ENCODE measurements at places on chromosomes 7 and 10. TPM values are rescaled to one million over a fixed set of nuclear protein-coding genes. Genes with fewer than 3 reads are reported as not detected.

ERVW-1 gene
- not detected for total RNA-seq

NUTM2A gene
- 0.66 TPM for total RNA-seq

CYP2C9 gene
- not detected for total RNA-seq

EEF1AKMT2 gene
- 19.3 TPM for total RNA-seq

SDHAF3 gene
- 41.7 TPM for total RNA-seq

SPDYE5 gene
- not detected for total RNA-seq

KCNIP2 gene
- total RNA-seq, result 1.1 TPM

VIPR2 gene
- total RNA-seq, result not detected

INSYN2A gene
- total RNA-seq, result not detected

AMPH gene
- total RNA-seq, result not detected

DNA sequence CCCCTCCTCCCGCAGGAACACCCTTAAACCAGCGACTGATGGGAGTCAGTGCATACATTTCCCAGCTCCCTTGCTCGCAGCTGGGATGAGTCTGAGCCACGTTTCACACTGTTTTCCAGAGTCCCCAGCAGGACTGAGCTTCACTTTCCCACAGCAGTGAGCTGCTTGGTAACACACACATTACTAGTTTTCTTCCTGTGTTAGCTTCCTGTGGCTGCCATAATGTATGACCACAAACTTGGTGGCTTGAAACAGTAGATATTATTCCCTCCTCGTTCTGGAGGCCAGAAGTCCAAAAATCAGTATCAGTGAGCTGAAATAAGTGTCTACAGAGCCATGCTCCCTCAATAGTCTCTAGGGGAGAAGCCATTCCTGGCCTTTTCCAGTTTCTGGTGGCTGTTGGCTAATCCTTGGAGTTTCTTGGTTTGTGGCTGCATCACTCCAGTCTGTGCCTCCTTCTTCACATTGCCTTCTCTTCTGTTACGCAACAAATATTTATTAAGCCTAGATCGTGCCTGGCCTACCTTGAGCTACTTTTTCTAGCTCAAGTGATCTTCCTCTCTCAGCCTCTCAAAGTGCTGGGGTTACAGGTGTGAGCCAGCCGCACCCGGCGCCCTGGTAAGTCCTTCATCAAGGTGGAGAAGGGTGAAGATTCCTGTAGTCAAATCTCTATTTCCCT, 26.2 kb upstream of the CARD11 start:
- H3K4me1 ChIP-seq, result peaks cover 64% of the 10 kb centered on the region
- no peak overlapping the region for H3K4me3 ChIP-seq
- H3K27ac ChIP-seq, result peak overlapping the region; percentile 40
- DNase-seq, result no peak
- H3K36me3 ChIP-seq, result peaks cover 26% of the 10 kb centered on the region
- no peaks in the 10 kb centered on the region for H3K27me3 ChIP-seq

- H3K27me3 ChIP-seq, result no peaks in the 10 kb centered on the region
- peaks cover 9% of the 10 kb centered on the region for H3K4me1 ChIP-seq
- no peak for DNase-seq
- H3K4me3 ChIP-seq, result no peak overlapping the region
- peaks cover 10% of the 10 kb centered on the region for H3K36me3 ChIP-seq
Observed at GRCh38 chr10:29473406-29474100, 161.2 kb downstream of the SVIL start.

DNA sequence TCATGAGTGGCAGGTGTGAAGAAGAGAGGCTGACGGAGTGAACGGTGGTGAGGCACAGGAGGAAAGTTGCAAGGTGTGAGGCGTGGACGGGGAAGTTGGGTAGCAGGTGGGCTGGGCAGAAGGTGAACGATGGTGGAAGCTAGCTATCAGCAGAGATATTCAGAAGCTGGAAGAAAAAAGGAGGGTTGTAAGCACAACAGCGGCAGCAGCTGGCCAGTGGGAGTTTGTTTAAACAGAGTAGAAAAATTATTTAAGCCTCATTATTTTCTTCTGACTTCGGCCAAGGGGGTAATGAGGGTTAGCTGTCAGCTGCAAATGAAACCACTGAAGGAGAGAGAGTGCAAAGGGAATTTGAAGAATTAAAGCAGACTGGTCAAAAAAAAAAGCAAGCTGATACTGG, 62.1 kb upstream of the PRKAR2B start:
- no peak overlapping the region for H3K4me3 ChIP-seq
- peaks cover 2% of the 10 kb centered on the region for H3K4me1 ChIP-seq
- DNase-seq, result no peak
- H3K36me3 ChIP-seq, result no peaks in the 10 kb centered on the region
- H3K27me3 ChIP-seq, result no peaks in the 10 kb centered on the region
- no peak overlapping the region for H3K27ac ChIP-seq

- H3K4me1 ChIP-seq, result no peaks in the 10 kb centered on the region
- no peak overlapping the region for H3K27ac ChIP-seq
- H3K36me3 ChIP-seq, result no peaks in the 10 kb centered on the region
Observed at GRCh38 chr10:124878457-124878739, 63.5 kb upstream of the ZRANB1 start.

- H3K4me3 ChIP-seq, result no peak overlapping the region
- H3K27me3 ChIP-seq, result peaks cover 93% of the 10 kb centered on the region
- peaks cover 9% of the 10 kb centered on the region for H3K4me1 ChIP-seq
- H3K27ac ChIP-seq, result no peak overlapping the region
Observed at GRCh38 chr10:117536072-117536865, 6.3 kb upstream of the EMX2 start.

DNA sequence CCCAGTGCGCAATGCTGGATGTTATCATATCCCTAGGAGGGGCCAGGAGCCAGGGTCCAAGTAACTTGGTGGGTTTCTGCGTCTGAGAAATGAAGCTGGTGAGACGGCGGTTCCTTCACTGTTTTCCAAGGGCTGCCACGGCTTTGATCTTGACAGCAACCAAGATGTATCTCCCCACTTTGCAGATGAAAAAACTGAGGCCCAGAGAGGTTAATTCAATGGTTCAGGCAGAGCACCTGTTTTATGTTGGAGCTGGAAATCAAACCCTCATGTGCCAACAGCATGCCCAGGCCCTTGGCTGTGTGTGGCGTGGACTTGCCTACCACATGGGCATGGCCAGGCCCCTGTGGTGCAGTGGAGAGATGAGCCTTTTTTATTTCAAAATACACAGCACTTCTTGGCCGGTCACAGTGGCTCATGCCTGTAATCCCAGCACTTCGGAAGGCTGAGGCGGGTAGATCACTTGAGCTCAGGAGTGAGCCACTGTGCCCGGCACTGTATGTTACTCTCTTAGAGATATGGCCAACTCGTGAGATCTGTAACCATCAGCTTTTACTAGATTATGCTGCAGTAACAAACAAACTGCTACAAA, 225.2 kb upstream of the SH2B2 start:
- no peaks in the 10 kb centered on the region for H3K27me3 ChIP-seq
- no peak for DNase-seq
- no peak overlapping the region for H3K4me3 ChIP-seq
- no peaks in the 10 kb centered on the region for H3K4me1 ChIP-seq

GRCh38 chr7:117808341-117808757, 64.9 kb downstream of the CTTNBP2 start:
- H3K27ac ChIP-seq, result no peak overlapping the region
- no peaks in the 10 kb centered on the region for H3K4me1 ChIP-seq
- no peaks in the 10 kb centered on the region for H3K27me3 ChIP-seq
- no peak overlapping the region for H3K4me3 ChIP-seq

GRCh38 chr10:102230264-102230860, 4.3 kb downstream of the ELOVL3 start:
- H3K27me3 ChIP-seq, result peaks cover 81% of the 10 kb centered on the region
- peak; percentile 52 for DNase-seq
- H3K27ac ChIP-seq, result no peak overlapping the region
- peak overlapping the region; percentile 67 for H3K4me3 ChIP-seq
- H3K36me3 ChIP-seq, result no peaks in the 10 kb centered on the region

DNA sequence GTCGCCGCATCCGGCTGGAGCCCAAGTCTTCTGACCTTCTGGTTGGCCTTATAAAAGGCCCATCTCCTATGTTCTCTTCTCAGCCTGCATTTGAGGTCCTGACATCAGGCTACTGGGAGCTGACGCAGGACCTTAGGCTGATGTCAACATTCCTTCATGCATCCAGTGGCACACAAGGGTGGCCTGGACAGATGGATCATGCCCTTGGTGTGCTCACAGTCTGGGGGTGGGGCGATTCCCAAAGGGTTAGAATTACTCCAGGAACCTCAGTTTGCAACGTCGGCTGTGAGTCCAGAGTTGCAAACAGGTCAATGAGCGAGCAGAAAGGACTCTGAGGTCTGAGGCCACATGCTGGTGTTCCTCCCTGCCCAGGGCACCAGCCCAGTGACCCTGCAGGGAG, 8.2 kb upstream of the CLIP2 start:
- no peak overlapping the region for H3K4me3 ChIP-seq
- H3K27me3 ChIP-seq, result no peaks in the 10 kb centered on the region
- DNase-seq, result no peak

- H3K27ac ChIP-seq, result no peak overlapping the region
- no peak overlapping the region for H3K4me3 ChIP-seq
- no peaks in the 10 kb centered on the region for H3K27me3 ChIP-seq
Observed at GRCh38 chr7:125572414-125572813, 642.8 kb upstream of the POT1 start.

GRCh38 chr10:85612378-85612775, 754.2 kb downstream of the GRID1 start:
- H3K36me3 ChIP-seq, result no peaks in the 10 kb centered on the region
- peaks cover 34% of the 10 kb centered on the region for H3K4me1 ChIP-seq
- H3K27me3 ChIP-seq, result no peaks in the 10 kb centered on the region
- DNase-seq, result no peak
- peak overlapping the region; percentile 11 for H3K27ac ChIP-seq
- H3K4me3 ChIP-seq, result peak overlapping the region; percentile 23

DNA sequence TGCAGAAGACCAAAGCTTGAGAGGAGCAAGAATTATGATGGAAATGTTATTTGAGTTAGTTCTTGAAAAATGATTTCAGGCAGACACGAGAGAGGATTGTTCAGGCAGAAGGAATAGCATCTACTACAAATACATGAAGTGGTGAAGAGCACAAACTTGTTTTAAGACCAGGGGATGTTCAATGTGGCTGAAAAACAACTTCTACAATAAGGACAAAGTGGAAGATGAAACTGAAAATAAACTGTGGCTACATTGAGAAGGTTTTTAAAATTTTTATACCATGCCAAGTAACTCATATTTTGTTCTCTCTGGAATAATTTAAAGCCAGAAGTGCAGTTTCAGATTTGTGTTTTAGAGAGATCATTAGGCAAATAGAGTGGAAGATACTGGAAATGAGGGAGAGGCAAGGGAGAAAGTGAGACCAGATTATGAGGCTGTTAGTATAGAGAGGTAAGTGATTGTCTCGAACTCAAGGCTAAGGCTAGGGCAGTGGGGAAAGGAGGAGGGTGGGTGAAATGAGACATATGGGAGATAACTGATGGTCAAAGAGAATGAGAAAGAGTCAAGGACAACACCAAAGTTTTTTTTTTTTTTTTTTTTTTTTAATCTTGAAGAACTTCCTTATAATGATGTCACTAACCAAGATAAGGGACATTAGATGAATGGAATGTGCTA, 115.4 kb downstream of the MDFIC start:
- peaks cover 6% of the 10 kb centered on the region for H3K27me3 ChIP-seq
- H3K4me1 ChIP-seq, result peaks cover 7% of the 10 kb centered on the region
- DNase-seq, result no peak
- H3K36me3 ChIP-seq, result no peaks in the 10 kb centered on the region

Measured in activated naive CD8-positive, alpha-beta T cell treated with anti-CD3 and anti-CD28 coated beads for 36 hours (primary cell).